ENCODE measurements at places on chromosomes 3 and 15.
A peak's percentile ranks its signal among the peaks of the same experiment; 100 is the strongest.

- peak; percentile 16 for DNase-seq
Observed at GRCh38 chr3:40719660-40720287, 195.0 kb downstream of the ZNF621 start.

- no peak for DNase-seq
Observed at GRCh38 chr3:134068429-134068828, 38.7 kb upstream of the SLCO2A1 start.

DNA sequence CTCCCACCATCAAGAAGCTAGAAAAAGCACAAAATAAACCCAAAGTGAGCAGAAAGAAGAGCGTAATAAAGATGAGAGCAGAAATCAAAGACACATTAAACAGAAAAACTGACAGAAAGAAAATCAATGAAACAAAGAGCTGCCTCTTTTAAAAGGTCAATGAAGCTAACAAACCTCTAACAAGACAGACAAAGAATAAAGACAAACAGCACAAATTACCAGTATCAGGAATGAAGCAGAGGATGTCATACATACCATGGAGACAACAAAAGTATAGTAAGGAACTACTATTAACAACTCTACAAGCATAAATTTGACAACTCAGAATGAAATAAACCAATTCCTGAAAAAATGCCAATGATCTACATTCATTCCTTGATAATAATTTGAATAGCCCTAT is 15.0 kb downstream of the C3orf70 start:
- no peak for DNase-seq

- no peak for DNase-seq
Observed at GRCh38 chr3:41000471-41000870, 198.8 kb upstream of the CTNNB1 start.

GRCh38 chr15:68616397-68616796 is 37.6 kb downstream of the CORO2B start:
- DNase-seq, result no peak

GRCh38 chr3:33277193-33277882 is at the start of gene FBXL2:
Gene FBXL2 (plus strand): TSS chr3:33277442. CDS start chr3:33277513, 71 bp downstream.
- DNase-seq, result peak; percentile 72

GRCh38 chr3:196638861-196639482 is 522 bp upstream of the NRROS start:
- peak; percentile 65 for DNase-seq

GRCh38 chr3:14525685-14526631 is 14.2 kb downstream of the GRIP2 start:
- no peak for DNase-seq

DNA sequence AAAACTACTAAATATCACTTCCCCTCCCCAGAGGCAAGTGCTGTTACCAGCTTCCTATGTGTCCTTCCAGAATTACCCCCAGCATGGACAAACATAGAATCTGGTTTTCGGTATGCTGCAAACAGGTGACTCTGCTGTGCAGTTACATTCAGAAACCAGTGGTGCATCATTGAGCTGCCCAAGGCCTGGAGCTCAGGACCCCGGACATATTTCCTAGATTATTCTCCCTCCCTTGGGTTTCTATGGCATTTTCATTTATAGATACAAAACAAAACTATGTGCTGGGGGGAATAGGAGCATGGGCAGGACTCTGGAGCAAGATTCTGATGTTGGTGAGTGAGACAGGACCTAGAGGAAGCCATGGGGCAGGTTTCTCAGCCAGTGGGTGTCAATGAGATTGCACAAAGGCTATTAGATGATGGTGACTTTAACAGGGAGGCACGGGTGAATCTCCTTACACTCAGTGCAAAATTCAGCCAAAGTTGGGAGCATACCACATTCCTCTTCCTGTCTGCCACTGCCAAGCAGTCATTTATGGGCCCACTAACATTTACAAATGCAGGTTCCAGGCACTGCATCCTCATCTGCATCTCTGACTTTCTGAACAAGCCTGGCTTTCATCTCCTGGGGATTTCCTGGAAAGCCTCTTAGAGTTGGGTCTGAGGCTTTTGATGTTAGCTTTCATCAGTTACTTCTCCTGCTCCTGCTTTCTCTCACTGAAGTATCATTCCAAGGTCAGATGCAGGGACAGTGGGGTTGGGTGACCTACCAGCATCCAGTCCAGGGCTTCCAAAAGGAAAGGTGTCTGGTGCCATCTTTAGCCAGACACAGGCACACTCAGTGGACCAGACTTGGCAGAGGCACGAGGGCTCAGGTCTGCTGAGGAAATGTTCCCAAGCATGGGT is 44.5 kb downstream of the CMTM7 start:
- DNase-seq, result no peak

DNA sequence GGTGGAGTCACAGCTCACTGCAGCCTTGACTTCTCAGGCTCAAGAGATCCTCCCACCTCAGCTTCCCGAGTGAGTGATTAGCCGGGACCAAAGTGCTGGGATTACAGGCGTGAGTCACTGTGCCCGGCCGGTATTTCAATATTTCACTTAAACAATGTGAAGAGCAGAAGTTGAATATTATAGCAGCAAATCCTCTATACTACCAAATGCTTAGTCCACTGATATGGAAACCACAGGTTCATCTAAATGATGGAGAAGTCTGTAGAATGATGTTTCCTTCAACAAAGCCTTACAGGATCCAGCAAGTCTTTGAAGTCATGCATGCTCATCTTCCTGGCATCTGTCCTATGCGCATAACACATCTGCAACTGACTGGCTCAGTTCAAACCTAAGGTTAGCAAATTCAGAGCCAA is 20.3 kb upstream of the UACA start:
- no peak for DNase-seq

- DNase-seq, result peak; percentile 88
Observed at GRCh38 chr3:39000008-39000450, 51.7 kb downstream of the SCN11A start.

DNA sequence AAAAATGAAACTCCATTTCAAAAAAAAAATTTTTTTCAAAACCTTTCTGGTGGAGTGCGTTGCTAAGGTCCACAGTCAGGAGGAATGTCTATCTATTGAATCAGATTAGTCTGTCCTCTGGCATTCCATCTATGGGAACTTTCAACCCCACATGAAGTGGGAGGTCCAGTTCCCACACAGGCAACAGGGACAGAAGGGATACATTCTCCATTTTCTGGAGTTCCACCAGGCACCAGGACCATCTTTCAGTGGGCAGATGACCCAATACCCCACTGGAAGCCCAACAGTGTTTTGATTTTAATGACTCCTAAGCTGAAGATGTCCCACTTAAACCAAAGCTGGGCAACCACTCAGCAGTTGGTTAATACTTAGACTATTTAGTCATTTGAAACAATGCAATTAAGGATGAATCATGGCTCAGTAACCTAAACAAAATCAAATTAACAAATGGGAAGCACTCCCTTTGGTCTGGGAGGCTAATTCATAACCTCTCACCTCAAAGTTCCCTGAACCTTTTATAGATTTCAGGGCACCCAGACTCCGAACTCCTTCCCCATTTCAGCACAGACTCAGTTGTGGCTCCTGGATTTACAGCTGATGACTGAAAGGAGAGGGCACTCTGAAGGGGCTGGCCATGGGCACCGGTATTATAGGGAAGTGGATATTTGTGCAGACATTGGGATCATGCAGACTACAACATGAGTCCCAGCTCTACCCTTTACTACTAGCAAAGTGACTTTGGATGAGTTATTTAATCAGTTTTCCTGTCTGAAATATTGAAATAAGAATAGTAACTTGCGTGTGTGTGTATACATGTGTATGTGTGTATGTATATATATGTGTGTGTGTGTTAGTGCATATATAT is 264.3 kb upstream of the LRTM1 start:
- no peak for DNase-seq

DNA sequence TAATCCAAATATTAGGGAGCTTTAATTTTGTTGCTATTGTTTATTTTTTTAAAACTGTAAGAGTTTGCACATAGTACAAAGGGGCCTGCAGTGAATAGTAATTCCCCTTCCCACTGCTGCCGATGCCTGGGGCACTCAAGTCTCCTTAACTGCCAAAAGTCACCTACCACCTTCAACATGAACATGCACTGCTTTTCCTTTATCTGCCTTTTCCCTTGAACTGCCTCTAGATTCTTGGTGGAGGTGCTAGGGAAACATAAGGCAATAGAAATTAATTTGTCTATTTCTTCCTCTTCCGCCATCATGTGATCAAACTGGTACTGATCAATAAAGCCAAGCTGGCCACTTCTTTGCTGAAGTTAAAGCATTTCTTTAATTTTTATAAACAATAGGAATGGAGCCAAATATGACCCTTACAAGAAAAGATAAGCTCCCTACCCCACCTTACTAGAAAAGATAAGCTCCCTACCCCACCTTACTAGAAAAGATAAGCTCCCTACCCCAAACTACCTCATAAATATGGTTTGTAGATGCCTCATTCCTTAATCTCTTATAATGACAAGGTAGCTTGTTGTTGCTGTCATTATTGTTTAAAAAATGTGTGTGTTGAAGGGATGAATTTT is 17.4 kb upstream of the ACAP2 start:
- DNase-seq, result peak; percentile 62

DNA sequence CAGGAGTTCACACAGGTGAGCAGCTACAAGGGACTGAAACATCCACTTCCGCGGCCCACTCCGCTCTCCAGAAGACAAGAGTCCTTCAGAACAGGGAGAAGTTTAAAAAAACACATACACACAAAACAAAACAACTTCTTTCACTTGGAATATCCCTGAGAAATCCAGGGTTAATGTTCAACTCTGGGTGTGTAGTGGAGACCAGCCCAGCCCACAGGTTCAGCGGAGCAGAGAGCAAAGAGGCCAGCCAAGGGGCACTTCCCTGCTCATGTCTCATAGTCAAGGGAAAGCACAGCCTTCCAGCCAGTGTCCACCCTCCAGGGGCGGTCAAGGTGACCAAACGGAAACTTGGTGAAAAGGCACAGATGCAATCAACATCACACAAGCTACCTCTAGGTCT is 41.6 kb downstream of the WNT5A start:
- no peak for DNase-seq

DNA sequence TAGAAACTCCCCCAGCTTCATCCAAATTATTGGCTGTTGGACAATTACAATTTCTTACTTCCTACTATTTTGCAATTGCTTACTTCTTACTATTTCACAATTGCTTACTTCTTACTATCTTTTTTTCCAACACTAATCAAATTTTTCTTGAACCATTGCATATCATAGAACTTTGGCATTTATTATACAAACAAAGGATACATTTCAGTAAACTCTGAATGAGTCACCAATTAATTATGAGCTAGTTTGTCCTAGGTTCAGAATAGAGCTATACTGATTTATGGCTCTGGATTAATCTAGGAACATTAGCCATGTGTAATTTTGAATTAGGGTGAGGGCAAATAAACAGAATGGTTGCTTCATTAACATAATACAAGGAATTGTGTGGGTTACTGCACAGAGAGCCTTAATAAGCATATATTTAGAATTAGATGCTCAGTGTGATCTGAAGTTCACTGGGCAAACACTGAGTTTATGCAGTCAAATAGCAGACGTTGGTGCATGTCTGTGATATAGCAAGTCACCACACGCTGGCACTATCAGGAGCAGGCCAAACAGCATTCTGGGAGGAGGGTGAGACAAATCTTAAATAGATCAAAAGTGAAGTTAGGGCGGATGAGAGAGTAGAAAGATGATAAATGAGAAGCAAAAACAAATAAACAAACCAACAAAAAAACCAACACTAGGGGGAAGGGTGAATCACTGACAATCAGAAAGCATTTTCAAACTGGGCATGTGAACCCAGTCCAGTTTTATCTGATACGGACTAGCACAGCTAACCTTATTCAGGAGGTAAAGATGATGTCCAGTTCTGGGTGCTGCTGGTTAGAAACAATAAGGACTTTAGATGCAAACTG is 21.5 kb downstream of the GABRR3 start:
- DNase-seq, result no peak

DNA sequence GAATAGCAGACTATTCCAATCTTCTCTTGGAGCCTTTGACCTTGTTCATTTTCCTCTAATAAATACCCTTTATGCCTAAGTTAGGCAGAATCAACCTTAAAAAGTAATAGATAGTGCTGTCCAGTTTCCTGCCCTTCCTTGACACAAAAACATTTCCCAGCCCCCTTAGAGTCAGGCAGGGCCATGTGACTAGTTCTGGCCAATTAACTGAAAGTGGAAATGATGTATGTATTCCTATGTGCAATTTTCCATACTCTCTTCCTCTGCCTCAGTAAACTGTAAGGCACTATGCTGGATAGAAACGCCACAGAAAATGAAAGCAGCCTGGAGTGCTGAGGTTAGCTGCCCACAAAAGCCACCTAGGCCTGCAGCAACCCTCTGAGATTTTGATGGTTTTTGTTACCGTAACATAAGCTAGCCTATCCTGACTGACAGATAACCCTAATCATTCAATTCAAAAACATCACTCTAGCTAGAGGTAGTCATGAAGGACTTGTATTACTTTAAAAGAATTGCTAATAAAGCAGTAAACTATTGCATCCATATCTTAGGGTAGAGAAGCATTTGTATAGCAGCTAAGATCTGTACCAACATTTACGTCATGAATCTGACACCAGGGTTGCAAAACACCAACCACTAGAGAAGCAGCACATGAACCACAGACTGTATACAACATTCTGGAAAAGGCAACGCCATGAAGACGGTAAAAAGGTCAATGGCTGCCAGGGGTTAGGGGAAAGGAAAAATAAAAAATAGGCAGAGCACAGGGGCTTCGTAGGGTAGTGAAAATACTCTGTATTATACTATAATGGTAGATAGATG is 112.9 kb downstream of the ULK4 start:
- DNase-seq, result no peak

GRCh38 chr3:73563896-73564582 is 60.7 kb downstream of the PDZRN3 start:
- no peak for DNase-seq

- DNase-seq, result no peak
Observed at GRCh38 chr3:123449997-123450604, 1.2 kb upstream of the ADCY5 start.

- peak; percentile 25 for DNase-seq
Observed at GRCh38 chr15:68734881-68735280, 85.8 kb downstream of the ANP32A start.

GRCh38 chr15:94040541-94041248 is 190.7 kb upstream of the MCTP2 start:
- DNase-seq, result peak; percentile 2

DNA sequence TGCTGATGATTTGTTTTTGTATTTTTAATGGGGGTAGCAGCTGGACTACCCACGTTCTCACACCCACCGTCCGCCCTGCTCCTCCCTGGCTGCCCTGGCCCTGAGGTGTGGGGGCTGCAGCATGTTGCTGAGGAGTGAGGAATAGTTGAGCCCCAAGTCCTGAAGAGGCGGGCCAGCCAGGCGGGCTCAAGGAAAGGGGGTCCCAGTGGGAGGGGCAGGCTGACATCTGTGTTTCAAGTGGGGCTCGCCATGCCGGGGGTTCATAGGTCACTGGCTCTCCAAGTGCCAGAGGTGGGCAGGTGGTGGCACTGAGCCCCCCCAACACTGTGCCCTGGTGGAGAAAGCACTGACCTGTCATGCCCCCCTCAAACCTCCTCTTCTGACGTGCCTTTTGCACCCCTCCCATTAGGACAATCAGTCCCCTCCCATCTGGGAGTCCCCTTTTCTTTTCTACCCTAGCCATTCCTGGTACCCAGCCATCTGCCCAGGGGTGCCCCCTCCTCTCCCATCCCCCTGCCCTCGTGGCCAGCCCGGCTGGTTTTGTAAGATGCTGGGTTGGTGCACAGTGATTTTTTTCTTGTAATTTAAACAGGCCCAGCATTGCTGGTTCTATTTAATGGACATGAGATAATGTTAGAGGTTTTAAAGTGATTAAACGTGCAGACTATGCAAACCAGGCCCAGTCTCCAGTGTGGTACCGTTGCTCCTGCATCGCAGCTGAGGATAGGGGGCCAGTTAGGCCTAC is 1.4 kb upstream of the FES start:
- DNase-seq, result no peak
